ENCODE measurements at places on chromosomes 2 and 18. TPM values are rescaled to one million over a fixed set of nuclear protein-coding genes. Genes with fewer than 3 reads are reported as not detected.

HOXD12 gene
- not detected for total RNA-seq

C1QL2 gene
- total RNA-seq = not detected

DNAH7 gene
- total RNA-seq = 1.8 TPM

C2orf78 gene
- not detected for total RNA-seq

SPRED2 gene
- 18.8 TPM for total RNA-seq

ALPP gene
- total RNA-seq = not detected

PTPN2 gene
- 22.2 TPM for total RNA-seq

PTPRN gene
- 1.9 TPM for total RNA-seq

PDK1 gene
- 34.7 TPM for total RNA-seq

THSD7B gene
- total RNA-seq = not detected

RETREG2 gene
- total RNA-seq = 49.9 TPM

COLEC11 gene
- total RNA-seq = 25.6 TPM

TACR1 gene
- total RNA-seq = 4.7 TPM

GALR1 gene
- not detected for total RNA-seq

PLA2R1 gene
- total RNA-seq = 12.5 TPM

NCL gene
- 89.9 TPM for total RNA-seq

RAB6C gene
- not detected for total RNA-seq

HS6ST1 gene
- total RNA-seq = 53.1 TPM

DSG2 gene
- 1.6 TPM for total RNA-seq

SOCS6 gene
- 13.2 TPM for total RNA-seq

LBX2 gene
- total RNA-seq = 2.1 TPM

LAMA3 gene
- total RNA-seq = 1.8 TPM

TMEM37 gene
- total RNA-seq = 2.9 TPM

MRPL19 gene
- total RNA-seq = 38.9 TPM

KCNG2 gene
- total RNA-seq = 2.3 TPM

SKA1 gene
- 2.7 TPM for total RNA-seq

PID1 gene
- total RNA-seq = 20.6 TPM

KCNIP3 gene
- total RNA-seq = 4.4 TPM

GALNT3 gene
- not detected for total RNA-seq

M1AP gene
- total RNA-seq = not detected

MAP3K19 gene
- total RNA-seq = not detected

USP34 gene
- total RNA-seq = 45.7 TPM

STAT1 gene
- 152 TPM for total RNA-seq

ERICH2 gene
- not detected for total RNA-seq

PLEKHH2 gene
- 1.8 TPM for total RNA-seq
